NCI-H748 treated with DMSO at 0.1 percent for 48 hours (cell line): ENCODE measurements at places on chromosomes 11 and 22.
A peak's percentile ranks its signal among the peaks of the same experiment; 100 is the strongest.

- DNase-seq, result no peak
Measured at GRCh38 chr11:113045146-113045545, 83.9 kb downstream of the NCAM1 start.

GRCh38 chr11:19432370-19433061 lies 191.8 kb upstream of the E2F8 start:
- no peak for DNase-seq

DNA sequence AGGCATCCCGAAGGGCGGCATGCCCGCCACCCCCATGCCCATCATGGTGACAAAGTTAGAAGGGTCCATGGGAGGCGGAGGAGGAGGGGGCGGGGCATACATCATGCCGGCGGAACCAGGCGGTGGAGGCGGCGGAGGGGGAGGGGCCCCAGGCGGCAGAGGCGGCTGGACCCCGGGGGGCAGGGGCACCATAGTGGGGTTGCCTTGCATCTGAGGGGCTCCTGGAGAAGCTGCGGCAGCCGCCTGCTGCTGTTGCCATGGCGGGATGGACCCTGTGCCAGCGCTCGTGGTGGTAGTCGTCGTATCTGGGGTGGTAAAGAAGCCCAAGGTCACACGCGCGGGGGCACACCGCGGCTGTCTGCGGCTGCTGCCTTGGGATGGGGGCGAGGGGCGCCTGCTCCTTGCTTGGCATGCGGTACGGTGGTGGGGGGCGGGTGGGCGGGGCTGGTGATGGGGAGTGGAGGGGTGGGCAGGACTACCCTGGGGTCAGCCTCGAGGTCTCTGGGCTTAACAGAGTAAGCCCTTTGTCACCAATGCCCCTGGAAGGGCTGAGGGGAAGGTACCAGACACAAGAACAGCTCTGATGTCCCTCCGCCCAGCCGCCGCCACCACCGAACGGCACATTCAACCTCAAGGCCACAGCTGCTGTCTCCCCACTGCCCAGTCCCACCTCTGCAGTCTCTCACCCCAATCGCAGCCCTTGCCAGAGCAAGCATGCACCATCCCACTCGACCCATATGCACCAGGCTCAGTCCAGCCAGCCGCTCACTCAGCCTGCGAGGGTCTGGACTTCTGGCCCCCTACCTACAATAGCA lies 6.3 kb upstream of the PYGM start:
- DNase-seq, result no peak

- no peak for DNase-seq
Measured at GRCh38 chr22:45781966-45782365, 110.3 kb downstream of the ATXN10 start.

DNA sequence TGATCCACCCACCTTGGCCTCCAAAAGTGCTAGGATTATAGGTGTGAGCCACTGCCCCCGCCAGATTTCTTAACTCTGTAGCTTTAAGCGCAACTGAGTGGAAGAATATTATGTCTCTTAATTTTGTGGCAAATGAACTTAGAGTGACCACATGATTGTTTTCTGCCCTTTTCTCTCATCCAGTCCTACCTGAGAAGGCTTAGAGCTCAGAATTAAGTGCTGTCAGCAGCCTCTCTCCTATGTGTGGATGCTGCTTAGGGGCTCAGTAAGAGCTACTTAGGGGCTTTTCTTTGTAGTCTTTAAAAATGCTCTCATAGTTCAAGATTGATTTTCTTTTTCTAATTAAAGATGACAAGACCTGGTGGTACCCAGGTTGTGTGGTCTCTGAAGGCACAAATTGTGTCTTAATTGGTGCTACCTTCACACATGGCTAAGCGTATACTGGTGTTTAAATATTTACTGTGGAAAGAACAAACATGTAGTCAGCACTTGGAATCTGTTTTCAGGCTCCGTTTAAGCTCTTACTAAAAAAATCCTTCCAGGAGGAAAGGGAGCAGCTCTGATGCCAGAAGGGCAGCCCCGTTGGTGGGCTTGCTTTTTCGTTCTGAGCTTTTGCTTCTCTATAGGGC lies 59.3 kb downstream of the DEPDC5 start:
- DNase-seq, result no peak

- DNase-seq, result no peak
Measured at GRCh38 chr22:39868741-39869140, 24.8 kb downstream of the ENTHD1 start.

- no peak for DNase-seq
Measured at GRCh38 chr11:86234831-86235461, 9.6 kb upstream of the EED start.

- no peak for DNase-seq
Measured at GRCh38 chr11:121240650-121241303, 51.8 kb upstream of the SC5D start.

DNA sequence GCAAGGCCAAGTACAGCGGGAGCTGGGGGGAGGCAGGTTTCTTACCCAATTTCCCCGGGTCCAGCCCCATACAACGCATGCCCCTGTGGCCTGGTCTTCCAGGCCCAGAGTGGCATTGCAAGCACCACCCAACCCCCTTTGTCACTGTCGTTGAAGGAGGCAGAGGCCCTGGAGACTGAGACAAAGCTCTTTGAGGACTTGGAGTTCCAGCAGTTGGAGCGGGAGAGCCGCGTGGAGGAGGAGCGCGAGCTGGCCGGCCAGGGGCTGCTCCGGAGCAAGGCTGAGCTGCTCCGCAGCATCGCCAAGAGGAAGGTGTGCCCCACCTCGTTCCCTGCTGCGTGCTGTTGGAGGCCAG lies 27.8 kb downstream of the PHLDB1 start:
- DNase-seq, result no peak

GRCh38 chr11:45362636-45363035 lies 76.5 kb upstream of the SYT13 start:
- DNase-seq, result no peak

DNA sequence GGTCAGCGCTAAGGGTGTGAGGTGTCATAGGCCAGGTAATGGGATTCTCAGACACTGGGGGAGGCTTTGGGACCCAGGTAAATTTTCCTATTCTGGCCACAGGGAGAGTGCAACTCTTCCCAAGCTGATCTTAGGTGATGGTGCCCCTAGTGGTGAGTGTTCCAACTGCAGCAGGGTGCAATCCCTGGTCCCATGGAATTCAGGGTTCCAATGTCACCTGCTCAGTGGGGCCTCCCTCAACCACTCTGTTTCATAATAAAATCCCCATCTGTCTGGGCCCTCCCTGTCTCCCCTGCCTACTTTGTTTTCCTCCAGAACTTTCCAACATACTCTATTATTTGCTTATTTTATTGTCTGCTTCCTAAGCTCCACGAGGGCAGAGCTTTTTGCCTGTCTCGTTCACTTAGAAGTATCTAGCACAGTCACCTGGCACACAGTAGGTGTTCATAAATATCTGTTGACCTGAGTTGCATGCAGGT lies 2.9 kb upstream of the SGSM1 start:
- DNase-seq, result no peak

GRCh38 chr11:133681901-133682300 lies 149.6 kb upstream of the OPCML start:
- peak; percentile 63 for DNase-seq

DNA sequence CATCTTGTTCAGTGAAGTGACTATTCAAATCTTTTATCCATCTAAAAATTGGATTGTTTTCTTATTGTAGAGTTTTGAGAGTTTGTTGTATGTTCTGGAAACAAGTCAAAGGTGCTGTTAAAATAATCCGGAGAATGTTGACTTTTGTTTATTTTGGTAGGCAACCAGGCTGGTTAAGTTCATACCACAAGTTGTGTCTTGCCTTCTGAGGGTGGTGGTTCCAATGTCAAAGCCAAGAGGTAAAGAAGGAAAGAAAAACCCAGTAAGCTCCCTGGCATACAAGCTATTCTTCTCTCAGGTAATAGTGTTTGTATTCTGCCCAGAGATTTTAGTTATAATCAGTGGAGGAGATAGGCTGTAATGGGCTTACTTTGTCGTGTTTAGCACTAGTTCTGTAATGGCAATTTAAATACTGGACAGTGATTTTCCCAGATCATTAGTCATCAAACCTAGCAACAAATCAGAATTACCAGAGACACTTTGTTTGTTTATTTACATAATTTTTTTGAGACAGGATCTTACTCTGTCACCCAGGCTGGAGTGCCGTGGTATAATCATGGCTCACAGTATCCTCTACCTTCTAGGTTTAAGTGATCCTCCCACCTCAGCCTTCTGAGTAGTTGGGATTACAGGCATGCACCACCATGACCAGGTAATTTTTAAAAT lies 15.1 kb upstream of the CSRP3 start:
- no peak for DNase-seq

DNA sequence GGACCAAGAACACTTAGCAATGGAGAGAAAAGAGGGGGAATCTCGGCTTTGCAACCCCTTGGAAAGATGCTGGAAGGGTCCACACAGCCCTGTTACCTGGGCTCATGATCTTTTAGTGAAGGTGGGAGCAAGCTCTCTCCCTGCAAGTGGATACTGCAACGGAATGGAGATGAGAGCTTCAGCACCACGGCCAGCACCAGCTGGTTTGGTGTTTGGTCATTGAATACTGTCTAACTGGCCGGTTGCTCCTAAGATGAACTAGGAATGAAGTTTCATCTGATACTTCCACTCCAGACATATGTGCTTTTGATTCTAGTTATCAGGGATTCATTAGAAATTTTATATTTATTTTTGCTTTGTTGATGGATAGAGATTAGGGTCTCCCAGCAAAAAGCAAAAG lies 16.3 kb downstream of the HTR3A start:
- no peak for DNase-seq

GRCh38 chr11:80773919-80774318 lies 1333.1 kb upstream of the TENM4 start:
- DNase-seq, result no peak

DNA sequence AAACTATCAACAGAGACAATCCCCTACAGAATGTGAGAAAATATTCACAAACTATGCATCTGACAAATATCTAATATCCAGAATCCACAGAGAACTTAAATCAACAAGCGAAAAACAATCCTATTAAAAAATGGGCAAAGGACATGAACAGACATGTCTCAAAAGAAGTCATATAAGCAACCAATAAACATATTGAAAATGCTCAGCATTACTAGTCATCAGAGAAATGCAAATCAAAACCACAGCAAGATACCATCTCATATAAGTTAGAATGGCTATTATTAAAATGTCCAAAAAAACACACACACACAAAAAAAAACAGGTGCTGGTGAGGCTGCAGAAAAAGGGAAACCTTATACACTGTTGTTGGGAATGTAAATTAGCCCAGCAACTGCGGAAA lies 8.3 kb upstream of the OR52E8 start:
- no peak for DNase-seq

DNA sequence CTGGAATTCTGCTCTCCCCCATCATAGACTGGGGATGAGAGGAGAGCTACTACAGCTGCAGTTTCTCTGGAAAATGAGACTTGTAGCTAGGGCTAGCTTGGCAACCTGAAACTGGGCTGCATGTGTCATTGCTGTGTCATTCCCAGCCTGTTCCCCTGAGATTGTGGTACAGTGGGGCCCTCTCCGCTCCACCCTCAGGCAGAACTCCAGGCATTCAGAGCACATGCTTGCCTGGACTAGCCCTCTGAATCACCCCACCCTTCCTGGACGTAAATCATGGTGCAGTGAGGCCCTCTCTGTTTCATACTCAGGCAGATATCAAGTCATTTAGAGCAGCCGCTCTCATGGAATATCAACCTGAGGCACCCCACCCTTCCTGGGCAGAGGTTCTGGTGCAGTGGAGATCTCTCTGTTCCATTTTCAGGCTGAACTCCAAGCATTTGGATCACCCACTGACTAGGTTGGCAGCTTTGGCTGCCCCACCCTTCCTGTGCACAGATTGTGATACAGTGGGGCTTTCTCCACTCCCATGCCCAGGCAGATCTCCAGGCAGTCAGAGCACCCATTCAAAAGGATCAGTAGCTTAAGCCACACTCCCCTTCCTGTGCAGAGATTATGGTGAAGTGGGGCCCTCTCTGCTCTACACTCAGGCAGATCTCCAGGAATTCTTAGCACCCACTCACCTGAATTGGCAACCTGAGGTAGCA lies 274.4 kb downstream of the C11orf87 start:
- no peak for DNase-seq

GRCh38 chr11:22774716-22775115 lies 54.9 kb downstream of the SVIP start:
- DNase-seq, result no peak

GRCh38 chr11:7332451-7332850 lies 80.7 kb downstream of the SYT9 start:
- no peak for DNase-seq

DNA sequence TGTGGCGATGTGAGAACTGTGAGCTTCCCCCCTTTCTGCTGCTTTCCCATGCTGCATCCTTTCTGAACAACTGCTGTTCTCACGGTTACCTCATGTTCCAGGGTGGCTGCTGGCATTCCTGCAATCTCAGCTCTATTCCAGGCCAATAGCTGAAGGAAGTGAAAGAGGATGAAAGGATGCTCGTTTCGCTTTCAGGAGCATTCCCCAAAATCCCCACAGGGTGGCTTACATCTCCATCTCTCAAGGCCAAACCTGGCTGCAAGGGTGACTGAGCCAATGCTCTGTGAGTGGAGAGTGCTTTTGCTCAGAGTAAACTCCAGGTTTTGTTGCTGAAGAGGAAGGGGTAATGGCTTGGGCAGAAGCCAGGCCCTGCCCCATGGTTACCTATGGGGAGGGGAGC lies 848.2 kb downstream of the BRD1 start:
- DNase-seq, result peak; percentile 28

DNA sequence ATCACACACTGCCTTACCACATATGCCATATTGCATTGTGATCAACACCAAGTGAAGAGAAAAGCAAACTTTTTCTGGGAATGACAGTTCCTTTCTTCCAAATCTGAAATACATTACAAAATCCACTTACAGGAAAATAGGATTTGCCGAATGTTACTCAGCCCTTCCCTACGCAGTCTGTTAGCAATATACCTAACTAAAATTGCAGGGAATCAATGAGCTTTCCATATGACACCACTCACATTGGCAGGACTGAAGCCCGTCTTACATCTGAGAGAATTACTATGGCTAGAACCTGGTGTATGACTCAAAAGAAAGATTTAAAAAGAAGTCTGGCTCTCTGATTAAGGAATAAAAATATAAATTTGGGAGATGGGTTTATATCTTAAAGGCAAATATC lies 136.0 kb downstream of the LRRC4C start:
- DNase-seq, result no peak

DNA sequence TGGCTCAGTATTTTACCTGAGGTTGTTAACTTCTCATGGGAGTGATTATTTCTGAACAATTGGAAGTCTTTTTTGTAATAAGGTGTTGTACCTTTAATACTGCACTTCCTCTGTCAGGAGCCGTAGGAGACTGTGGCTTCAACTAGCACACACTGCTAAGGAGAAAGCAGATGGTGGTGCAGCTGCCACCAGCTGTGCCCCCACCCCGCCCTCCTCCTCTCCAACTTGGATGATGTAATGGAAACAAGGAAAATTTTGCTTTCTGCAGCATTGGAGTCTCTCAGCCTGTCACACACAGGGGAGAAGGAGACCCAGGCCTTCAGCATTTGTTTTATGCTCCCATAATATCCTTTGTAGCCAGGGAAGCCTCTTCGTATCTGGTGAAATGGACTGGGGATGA lies 91.2 kb downstream of the TEAD1 start:
- DNase-seq, result peak; percentile 61
